ENCODE measurements at places on chromosomes 7 and 10.

GRCh38 chr7:128167042-128167701, 73.9 kb upstream of the LEP start:
- no peak for DNase-seq

- DNase-seq, result no peak
Measured at GRCh38 chr7:101626069-101626671, 2.9 kb downstream of the MYL10 start.

DNA sequence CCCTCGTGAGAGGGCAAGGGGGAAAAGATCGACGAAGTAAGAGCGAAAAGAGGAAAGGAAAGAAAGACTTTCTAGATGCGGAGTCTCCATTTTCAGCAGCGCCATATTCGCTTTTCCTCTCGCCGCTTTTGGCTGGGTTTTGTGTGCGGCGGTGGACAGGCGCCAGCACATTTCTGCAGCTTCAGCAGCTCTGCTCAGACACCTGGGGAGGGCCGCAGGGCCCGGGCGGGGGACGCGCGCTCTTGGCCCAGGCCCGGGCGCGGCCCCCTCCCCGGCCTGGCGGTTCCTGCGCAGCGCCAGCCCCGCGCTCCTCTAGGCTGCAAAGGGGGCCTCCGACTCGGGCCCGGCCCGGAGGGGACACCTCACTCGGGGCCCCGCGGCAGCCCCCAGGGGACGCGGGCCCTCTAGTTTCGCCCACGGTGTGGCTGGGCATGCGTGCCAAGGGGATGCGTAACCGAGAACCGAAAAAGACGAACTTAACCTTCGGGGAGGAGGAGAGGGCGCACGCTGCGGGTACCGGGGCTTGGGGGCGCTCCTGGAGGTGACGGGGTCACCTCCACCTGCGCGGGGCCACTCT, 34.5 kb upstream of the EBLN1 start:
- peak; percentile 34 for DNase-seq

DNA sequence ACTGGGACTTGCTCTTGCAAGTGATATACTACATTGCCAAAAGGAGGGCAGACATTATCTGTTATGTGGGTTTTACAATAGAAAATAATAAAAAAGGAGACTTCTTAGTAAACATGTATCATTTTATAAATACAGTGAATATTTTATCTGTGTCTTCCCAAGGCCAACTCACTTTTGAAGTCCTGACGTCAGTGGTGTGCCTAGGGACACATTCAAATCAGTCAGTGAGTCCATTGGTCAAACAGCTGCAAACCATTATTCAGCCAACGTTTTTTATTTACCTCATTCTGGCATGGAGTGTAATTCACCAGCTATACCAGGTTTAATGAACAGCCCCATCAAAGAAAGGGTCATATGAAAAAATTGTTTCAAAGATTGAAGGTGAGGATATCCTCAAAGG, 263.7 kb downstream of the IPMK start:
- no peak for DNase-seq

- DNase-seq, result no peak
Measured at GRCh38 chr7:104901240-104901619, 112.8 kb upstream of the KMT2E start.

- no peak for DNase-seq
Measured at GRCh38 chr7:121503039-121503438, 106.9 kb upstream of the FAM3C start.

DNA sequence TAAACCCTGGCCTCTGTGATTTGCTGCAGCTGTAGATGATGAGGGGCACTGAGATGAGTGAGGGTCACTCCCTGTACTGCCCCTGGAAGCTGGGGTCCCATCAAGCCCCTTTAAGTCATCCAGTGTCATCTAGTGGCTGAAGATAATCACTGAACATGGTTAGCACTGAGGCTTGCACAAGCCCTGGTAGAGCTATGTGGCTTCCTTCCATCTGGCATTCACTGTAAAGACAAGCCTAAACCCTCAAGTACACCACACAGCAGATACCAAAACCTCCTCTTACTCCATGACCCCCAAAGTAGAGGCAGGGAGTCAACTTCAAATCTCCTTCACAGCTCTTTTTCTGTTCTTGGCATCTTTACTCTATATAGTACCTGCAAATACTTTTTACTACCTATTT, 72.7 kb upstream of the MRLN start:
- no peak for DNase-seq

DNA sequence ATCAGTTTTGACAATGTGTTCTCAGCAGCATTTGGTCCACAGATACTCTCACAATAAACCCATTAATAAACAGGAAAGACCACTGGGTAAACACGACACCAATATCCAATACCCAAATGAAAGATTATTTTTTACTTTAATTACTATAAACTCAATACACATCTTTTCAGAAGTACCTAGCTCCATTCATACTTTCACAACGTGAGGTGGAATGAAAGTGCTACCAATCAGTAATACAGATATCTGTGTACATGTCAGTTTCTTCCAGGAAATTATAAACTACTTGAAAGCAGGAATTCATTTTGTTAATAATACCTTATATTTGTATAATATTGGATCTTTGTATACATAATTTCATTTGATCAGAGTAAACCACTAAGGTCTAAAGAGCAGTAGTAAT, 11.9 kb downstream of the CDK6 start:
- no peak for DNase-seq

GRCh38 chr10:35339942-35340341, 3.6 kb downstream of the CCNY start:
- DNase-seq, result no peak

DNA sequence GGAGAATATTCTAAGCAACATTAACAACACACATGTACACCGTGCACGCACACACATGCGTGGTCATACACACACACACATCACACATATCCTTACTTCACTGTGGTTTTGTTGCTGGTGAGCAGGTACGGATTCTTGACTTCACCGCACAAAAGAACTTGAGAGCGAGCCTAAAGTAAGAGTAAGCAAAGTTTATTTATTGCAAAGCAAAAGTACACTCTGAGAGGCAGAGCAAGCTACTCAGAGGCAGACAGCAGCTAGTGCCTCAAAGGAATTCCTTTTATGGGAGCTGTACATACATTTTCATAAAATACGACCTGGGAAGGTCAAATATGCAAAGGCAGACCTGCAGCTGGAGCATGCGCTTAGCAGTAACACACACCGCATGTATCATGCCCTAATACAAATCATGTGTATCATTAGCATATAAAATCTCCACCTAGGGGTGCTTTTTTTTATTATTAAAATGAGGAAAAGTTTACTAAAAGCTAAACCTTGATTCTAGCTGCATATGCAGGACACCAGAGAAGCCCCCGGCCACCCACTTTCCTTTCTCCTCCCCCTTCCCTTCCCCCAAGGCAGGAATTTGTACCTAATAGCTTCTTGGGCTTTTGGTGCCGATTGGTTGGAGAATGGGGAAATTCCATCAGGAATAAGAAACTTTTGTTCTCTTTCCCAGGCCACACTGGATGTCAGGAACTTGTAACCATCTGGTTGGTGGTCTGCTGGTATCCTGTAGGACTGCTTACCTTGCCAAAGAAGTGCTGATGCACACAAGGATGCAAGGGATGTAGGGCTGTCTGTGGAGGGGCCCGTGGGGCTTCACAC, 16.5 kb upstream of the GPR37 start:
- DNase-seq, result no peak

DNA sequence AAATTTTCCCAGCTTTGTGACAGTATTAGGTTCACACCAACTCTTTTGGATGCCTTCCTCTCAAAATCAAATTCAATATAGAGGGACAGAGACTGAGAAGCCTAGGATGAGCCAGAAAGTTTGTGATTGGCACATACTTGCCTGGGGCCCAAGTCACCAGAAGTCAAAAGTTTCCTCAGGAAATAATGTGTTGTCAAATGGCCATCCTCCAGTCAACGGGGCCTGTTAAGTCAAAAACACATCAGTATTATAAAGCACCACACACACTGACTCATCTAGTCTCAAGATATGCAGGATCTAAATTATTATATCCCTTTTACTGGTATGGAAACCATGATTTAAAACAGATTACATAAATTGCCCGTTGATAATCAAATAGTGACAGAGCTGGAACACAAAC, 158.1 kb downstream of the AHR start:
- DNase-seq, result no peak

GRCh38 chr7:81175275-81175940, 256.6 kb upstream of the SEMA3C start:
- DNase-seq, result no peak

DNA sequence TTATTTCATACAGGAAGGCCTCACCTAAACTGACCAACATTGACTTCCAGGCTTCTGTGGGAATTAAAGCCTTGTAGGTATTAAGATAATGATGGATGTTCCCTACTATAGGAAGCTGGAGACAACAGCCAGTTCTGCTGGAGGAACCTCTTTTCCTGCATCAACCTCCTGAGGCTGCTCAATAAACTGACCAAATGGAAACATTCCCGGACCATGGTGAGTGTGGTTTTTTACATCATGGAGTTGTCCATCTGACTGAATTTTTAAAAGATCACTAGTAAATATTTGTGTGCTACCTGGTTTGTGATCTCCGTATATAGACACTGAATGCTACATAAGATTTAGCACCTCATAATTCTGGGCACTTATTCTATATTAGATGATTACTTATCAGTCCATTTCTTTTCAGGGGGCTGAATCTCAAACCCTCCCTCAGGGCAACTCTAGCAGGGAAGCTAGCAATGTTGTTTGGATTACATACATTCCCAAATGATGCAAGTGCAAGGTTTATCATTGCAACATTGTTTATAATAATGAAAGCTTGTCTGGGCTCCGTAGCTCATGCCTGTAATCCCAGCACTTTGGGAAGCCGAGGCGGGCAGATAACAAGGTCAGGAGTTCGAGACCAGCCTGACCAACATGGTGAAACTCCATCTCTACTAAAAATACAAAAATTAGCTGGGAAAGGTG, 21.5 kb upstream of the SMKR1 start:
- DNase-seq, result no peak

GRCh38 chr7:89145801-89146200, 350.3 kb upstream of the TEX47 start:
- DNase-seq, result no peak

GRCh38 chr10:11838298-11838852, 15.2 kb downstream of the PROSER2 start:
- DNase-seq, result no peak

DNA sequence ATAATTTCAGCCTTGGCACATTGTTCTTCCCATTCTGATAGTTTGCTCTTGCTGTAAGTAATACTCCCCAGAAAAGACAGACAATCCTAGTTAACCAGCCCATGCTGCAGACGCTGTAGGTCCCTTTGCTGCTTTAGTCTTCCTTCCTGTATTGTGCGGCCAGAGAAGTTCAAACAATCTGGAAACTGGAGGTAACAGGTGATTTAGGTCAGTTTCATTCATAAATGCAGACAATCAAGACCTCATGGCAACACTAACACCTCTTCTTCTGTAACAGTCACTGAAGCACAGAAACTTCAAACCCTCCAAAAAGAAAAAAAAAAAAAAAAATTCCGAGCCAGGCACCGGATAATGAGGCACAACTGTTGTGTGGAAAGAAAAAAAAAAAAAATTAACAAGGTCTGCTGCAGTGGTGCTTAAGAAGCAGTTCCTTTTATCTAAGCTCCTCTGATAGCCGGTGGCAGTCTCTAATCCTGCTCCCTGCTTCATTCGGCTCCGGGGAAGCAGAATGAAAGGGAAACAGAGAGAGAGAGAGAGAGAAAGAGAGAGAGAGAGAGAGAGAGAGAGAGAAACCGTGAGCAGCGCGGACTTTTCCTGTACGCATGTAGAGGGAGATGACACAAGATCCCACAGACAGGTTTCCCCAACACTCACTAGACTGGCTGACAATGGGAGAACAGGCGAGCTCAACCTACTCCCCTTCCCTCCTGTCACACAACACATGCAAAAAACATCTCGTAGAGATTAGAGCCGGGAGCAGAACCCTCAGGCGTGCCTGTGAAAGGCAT, at the start of gene SEMA3A:
SEMA3A (minus strand) TSS at position 306 of the 788 bp plus-strand sequence; CDS start at position 103, 203 bp downstream.
- no peak for DNase-seq

GRCh38 chr10:114087255-114087654, 43.6 kb downstream of the ADRB1 start:
- no peak for DNase-seq

- DNase-seq, result no peak
Measured at GRCh38 chr7:138569418-138569817, 109.4 kb downstream of the TRIM24 start.

DNA sequence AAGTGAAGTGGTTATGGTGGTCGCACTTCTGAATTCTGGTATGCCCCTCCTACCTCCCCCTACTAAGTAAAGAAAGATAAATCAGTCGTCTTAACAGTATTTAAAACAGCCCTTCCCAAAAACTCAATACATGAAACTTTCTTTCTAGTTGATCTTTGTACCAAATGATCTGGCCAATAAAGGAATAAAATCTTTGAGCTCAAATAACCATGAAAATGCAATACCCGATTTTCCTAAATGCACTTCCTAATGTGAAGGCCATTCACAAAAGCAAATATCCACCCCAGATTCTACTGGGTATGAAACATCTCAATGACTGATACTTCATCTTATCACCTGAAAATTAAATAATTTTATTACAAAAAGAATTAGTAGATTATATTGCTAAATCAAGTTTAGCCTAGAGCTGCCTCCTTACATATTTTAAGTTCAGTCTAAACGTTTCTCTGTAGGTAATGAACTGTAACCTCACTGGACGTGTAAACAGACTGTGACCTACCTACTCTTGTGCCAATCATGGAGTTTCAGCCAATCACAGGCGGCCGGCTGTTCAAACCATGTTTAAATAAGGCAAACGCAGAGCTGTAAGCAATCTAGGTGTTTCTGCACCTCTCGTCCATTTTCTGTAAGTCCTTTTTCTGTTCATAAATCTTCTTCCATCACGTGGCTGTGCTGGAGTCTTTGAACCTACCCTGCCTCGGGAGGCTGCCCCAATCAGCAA, 146.9 kb upstream of the AKR1E2 start:
- no peak for DNase-seq

DNA sequence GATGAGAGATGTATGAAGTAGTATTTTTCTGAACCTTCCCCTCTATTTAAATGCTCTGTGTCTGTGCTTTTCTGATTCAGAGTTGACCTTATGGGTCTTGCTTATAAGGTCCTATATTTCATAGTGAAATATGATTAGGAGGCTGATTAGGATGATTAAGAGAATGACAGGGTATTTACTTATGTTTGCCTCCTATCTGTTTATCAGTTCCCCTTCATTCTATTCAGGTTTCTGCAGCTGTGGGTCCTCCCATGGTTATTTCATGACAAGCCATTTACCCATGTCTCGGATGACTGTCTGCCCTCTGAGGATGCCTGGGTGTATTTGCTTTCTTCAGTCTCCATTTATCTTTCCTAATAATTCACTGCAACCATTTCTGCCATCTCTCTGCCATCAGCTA, 16.9 kb downstream of the RPA3 start:
- no peak for DNase-seq

DNA sequence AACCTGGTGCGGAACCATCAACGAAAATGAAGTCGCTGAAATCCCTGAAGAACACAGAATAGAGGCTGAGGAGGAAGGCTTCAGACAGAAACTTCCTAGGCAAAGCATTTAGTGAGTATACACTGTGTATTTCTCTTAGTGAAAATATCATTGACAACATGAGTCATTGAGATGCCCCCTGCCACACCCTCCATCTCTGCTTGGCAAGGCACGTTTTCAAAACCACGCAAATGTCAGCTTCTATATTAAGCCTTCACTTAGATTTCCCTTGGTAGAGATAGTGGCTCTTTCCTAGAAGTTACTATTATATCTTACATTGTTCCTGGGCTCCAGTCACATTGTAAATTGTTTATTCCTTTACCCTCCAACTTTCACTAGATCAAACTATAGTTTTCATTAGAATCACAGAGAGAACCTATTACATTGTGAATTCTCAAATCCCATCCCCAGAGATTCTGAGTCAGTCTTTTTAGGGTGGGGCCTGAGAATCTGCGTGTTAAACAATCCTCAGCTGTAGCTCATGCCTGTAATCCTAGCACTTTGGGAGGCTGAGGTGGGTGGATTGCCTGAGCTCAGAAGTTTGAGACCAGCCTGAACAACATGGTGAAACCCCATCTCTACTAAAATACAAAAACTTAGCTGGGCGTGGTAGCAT, 4.6 kb upstream of the SKAP2 start:
- no peak for DNase-seq
